ENCODE measurements at places on chromosomes 16 and 17. TPM values are rescaled to one million over a fixed set of nuclear protein-coding genes. Genes with fewer than 3 reads are reported as not detected.

DNA sequence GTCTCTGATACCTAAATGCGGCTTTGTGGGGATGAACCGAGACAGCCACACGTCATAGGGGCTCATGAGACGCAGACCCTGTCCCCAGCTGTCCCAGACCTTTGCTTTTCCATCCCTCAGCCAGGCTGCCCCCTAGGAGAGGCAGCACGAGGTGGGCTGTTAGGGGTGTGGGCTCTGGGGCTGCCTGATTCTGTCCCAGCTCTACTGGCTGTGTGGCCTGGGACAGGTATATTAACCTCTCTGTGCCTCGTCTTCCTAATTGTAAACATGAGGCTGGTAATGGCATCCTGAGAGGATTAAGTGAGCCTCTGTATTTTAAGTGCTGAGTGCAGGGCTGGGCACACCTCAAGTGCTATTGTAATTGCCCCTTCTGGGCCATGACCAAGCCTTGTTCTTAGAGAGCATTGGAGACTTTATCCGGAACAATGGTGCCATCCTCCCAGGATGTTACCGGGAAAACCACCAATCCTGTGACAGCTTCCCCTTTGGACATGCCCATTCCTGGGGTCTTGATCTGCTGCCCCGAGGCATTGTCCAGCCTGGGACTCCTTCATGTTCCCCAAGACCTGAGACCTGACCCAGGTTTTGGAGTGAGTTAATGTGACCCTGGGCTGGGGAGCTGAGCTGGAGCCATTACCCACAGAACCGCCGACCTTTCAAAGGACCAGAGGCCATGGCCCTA, 5.1 kb downstream of the ADGRG1 start:
- no peak for DNase-seq

DNA sequence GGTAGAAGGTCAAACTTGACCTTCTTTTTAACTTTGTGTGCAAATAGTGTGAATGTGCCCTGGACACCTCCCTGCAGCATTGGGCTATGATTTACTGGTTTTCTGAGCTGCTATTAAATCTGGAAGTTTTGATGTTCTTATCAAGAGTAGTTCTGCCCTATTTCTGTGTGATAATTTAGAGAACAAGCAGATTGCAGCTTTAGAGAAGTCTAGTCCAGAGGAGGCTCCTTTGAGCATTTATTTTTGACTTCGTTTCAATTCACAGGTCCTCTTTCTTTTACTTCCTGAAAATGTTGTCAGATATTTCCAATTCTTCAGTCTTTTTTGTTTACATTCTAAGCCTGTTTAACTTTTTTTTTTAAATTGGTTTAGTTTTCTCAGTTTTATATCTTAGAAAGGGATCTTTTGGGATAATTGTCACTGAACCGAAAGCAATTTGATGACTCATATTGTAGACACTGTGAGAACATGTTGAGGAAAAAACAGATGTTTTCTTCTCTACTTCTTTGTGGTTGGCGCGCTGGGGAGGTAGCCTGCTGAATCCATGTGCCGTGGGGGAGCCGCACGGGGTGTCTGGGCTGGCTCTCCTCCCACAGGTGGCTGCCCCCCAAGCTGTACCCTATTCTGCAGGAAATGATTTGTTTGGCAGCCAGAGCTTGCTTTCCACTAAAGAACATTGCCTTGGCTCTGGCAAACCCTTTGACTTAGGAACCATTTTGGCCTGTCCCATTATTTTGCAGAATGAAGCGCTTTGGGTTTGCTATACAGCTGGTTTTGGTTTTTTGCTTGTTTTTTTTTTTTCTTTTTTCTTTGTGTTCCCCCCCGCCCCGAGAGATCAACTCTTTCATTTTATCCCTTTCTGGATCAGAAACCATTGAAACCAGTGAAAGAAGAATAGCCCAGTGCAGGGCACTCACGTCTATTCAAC, 53.4 kb downstream of the MFSD11 start:
- no peak for DNase-seq

DNA sequence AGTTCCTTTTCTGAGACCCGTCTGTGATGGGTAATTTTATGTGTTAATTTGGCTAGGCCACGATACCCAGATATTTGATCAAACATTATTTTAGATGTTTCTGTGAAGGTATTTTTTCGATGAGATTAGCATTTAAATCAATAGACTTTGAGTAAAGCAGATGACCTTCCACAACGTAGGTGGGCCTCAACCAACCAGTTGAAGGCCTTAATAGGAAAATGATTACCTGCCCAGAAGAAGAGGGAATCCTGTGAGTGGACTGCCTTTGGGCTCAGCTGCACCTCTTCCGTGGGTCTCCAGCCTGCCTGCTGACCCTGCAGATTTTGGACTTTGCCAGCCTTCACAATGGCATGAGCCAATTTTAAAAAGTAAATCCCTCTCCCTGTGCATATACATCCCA, 61.6 kb upstream of the WSB1 start:
- DNase-seq = no peak

- no peak for DNase-seq
Measured at GRCh38 chr16:79329166-79329521, 271.4 kb downstream of the MAF start.

The DOC2A gene
- total RNA-seq = 5.7 TPM

The TSPOAP1 gene
- total RNA-seq = 87.2 TPM
